ENCODE measurements at places on chromosomes 6 and 20.

DNA sequence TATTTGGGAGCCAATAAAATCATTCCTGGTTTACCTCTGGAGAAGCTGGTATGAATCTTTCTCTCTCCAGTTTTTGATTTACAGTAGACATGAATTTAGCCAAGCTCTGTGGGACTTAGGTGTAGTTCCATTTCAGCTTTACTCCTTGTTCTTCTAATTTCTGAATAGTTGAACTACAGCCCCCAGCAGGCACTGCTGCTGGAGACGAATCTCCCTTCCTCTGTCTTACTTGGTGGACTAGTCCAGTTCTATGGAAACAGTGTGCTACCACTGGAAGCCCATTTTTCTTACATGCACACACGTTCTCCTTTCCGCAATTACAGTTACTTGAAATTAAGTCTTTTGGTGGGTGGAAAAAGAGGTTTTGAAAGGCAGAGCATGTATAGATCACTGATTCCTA, 42.3 kb downstream of the RALGAPB start:
- DNase-seq: no peak

DNA sequence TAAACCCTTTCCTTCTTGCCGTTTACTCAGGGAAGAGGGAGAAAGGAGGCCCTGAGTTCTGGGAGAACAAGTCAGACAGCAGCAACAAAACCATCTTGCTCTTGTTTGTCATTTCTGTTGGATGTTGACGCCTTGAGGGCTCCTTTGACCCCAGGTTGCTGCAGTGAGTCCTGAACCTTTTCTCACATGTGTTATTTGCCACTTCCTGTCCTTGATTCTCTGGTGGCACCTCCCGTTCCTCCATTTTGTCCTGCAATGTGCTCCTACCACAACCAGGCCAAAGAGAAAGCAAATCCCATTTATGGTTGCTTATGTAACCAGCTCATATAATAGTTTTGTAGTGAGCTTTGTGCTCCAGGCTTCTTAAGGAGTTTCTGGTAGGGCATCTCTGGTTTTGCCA, 66.6 kb upstream of the ADGRF4 start:
- no peak for DNase-seq

DNA sequence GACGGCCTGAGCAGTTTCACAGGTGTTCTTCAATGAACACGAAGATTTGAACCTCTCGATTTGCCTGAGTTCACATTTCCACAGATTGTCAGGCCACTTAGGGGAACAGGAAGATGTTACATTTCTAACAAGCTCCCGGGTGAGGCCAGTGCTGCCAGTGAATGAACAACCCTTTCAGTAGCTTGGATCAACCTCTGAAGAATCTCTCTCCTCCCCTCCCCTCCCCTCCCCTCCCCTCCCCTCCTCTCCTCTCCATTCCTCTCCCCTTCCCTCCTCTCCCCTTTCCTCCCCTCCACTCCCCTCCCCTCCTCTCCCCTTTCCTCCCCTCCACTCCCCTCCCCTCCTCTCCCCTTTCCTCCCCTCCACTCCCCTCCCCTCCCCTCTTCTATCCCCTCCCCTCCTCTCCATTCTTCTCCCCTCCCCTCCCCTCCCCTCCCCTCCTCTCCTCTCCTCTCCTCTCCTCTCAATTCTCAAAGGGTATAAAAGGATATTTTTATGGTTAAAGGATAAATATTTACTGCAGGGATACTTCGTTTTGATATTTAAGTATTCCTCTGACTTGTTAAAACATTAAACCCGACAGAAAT, 114.1 kb upstream of the INSM1 start:
- no peak for DNase-seq

- DNase-seq: no peak
Measured at GRCh38 chr20:38216746-38217595, 43.6 kb downstream of the KIAA1755 start.

Measured in GM12892 (cell line).